ENCODE measurements at places on chromosomes 6 and 20.

DNA sequence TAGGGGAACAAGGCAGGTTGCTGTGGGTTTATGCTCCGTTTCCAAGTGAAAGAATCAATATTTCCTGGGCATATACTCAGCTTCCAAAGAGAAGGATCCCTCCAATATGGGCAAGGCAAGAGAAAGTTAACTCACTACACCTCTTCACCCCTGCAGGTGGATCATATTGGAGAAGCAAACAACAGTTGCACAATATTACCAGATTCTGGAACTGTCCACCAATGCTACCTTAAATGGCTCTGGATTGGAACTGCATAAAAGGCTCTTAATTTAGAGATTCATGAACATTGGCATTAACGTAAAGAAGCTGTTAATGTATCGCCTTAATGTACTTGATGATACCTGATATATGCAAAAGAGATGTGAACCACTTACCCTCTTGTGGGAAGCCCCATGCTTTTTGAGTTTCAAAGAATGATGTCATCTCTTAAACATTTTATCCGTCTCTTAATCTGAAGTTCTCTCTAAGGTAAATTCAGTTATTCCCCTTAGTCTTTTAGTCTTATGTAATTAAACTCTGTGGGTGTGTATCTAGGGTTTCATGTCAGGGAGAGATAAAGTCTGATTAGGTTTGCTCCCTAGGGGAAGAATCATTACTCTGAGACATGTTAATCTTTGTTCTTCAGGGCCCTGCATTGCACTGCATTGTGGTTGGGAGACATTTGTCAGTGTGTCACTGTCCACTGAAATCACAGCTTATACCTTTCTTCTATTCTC lies 99.5 kb downstream of the PHACTR1 start:
- DNase-seq, result no peak

DNA sequence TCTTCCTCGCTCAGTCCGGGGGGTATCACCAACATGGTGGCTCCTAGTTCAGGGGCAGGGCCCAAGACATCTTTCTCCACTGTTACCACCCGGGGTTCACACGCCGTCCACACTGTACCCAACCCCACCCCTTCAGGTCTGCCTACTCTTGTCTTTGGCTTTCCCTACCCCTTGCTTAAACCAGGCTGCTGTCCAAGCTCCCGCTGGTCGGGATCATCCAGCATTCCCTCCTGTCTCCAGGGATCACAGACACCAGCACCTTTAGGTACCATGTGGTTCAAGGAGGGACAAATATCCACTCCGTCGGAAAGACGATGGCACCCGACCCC lies 395 bp downstream of the NELFE start:
- no peak for DNase-seq

- no peak for DNase-seq
Measured at GRCh38 chr6:41545247-41545702, 906 bp upstream of the FOXP4 start.

GRCh38 chr6:42819803-42820511 lies 38.1 kb downstream of the BICRAL start:
- no peak for DNase-seq

GRCh38 chr6:119187596-119187995 lies 109.1 kb upstream of the FAM184A start:
- DNase-seq, result no peak

All from T-helper 2 cell (primary cell).